NCI-H2081 (cell line): ENCODE measurements at places on chromosomes 5 and 9.
A peak's percentile ranks its signal among the peaks of the same experiment; 100 is the strongest.

GRCh38 chr5:164296603-164297080 lies 791.2 kb downstream of the MAT2B start:
- no peak for DNase-seq

DNA sequence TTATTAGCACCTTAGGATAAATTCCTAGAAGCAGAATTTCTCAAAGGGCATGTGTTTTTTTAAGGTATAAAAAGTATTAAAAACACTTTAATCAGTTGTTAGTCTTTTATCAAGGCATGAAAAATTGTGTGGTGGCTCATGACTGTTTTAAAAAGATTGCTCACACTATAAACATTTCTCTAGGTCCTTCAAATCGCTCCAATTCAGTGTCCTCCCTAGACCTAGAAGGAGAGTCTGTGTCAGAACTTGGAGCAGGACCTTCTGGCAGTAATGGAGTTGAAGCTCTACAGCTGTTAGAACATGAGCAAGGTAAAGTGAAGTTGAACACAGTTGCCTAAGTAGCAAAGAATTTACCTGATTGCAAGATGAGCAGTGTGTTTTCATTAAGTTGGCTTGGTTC lies 62.0 kb downstream of the GAPVD1 start:
- no peak for DNase-seq

GRCh38 chr5:169777159-169777558 lies 140.1 kb downstream of the DOCK2 start:
- no peak for DNase-seq

GRCh38 chr9:28929433-28929832 lies 1356.2 kb upstream of the C9orf72 start:
- no peak for DNase-seq

DNA sequence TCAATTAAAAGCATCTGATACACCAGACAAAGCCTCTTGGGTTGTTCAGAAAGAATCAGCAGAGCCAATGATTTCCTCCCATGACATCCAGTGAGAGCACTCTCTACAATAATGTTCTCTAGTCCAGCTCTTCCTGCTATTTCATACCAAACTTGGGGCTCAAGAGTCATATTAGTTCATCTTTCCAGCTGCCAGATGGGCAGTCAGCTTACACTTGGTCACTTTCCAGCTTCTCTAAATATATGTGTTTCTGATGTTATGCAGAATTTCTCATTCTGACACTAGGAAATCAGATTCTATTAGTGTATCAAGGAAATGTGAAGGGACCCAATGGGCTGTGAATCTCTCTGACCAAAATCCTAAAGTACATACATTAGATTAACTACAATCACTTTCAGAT lies 148.9 kb downstream of the ENC1 start:
- no peak for DNase-seq

DNA sequence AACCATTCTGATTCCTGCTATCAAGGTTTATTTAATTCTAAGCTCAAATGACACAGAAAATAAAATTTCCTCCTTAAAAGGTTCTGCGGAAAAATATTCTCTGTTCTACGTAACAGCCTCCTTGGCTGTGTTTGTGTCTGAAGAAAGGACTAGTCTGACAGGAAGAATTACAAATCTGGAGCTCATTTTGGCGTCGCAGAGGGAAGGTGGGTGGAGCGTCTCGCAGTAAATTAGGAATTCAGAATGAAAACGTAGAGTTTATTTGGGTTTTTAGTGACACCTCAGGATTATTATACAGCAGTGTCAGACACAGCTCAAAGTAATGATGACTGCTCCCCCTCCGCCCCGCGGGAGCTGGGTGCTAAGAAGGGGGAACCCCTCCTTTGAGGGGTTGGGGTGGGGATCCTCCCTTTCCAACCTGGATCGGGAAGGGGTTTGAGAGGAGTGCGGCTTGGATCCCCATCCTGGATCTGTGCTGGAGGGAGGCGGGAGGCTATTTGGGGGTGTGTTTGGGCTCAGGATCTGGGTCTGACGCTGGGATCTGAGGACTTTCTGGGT lies 933 bp upstream of the TGFBR1 start:
- no peak for DNase-seq

DNA sequence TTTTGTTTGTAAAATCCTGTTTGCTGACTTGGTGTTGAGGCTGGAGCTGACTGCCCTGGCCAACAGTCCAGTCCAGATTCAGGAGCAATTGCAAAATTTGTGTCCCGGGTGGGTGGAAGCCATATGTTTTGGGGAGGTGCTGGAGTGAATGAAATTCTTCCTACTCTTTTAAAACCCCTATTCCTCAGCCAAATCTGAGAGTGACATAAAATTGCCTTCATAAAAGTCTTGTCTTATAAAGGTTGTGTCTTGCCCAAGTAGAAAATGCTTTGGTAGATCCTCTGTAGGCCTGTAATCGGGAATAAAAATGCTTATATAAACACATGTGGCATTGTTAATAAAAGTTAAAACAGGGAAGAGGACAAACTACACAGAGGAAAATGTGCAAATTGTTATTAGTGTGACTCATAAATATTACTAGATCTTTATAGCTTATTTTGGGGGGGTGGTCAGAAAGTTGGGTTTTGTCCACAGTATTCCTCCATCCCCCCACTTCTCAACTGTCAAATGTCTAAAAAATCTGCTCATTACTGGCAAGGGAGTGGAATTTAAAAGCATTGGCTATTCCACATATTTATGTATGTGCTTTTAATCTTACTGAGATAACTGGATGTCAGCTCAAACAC lies 45.6 kb downstream of the NNT start:
- no peak for DNase-seq

- peak; percentile 80 for DNase-seq
Measured at GRCh38 chr5:143108498-143109128, 294.9 kb downstream of the NR3C1 start.

DNA sequence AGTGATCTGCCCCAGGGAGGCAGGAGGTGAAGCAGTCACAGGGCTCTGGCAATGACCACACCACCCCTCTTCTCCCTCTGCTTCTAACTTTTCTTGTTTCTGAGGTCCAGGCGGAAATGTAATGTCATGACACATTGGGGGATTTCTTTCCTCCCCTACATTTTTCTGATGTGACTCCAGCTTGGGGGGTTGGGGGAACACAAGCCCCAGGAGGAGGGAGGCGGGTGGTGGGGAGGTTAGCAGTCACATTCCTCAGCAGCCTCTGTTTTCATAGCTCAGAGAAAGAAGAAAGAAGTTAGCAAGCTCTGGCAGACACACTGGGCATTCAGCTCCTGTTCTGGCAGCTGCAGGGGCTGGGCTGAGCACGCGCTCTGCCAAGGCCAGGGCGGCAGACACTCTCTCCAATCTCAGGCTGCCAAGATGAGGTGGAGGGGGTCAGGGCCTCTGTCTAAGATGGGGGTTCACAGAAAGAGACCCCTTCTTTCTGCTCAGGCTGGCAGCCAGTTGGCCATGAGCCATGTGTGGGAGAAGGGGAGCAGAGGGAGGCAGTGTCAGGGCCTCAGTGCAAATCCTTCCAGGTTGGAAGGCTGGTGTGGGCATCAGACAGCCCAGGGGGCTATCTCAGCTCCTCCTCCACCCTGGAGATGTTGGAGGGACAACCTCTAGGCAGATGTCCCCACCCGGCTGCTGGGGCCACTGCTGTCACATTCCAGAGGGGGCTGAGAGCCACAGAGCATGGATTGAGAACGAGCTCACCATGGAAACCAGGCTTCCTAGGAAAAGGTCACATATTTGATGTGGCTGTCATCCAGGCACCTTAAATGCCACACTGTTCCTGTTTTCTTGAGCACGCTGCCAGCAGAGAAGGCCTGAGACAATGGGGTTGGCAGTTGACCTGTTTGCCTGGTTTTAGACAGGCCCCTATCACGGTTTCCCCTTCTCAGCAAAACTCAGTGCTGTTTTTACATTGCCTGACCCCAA lies 20.1 kb upstream of the PFDN1 start:
- no peak for DNase-seq

- DNase-seq: no peak
Measured at GRCh38 chr9:129245276-129245675, 67.2 kb upstream of the IER5L start.

DNA sequence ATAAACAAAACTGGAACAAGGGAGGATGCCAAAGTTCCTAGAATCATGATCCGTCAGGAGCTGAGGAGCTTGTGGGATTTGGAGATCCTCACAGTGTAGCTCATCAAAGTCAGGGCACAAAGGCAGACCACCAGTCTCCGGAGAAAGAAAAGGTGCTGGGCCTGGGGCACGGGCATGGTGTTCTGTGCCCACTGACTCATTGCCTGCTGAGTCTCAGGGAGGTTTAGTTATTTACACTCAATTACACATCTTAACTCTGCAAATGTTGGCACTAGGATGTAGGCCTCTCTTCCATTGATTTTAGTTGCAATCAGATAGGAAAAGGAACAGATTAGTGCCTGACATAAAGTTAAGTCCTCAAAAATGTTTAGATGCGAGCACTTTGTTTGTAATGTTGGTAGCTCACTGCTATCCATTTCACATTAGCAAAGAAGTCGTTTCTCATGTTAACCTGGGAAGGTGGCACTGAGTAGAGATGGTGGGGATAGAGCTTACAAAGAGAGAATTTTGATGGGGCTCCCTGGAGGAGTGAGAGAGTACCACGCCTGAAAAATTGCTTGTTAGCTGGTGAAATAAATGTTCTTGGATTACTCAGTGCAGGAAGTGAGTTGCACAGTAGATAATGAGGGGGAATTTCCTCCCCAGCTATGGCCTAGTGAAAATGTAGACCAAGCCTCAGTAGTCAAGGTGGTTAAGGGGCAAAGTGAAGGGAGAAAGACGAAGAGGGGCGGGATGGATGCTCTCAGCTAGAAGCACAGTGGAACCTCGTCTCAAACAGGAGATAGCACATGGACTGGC lies 109.5 kb upstream of the CD180 start:
- DNase-seq: no peak

DNA sequence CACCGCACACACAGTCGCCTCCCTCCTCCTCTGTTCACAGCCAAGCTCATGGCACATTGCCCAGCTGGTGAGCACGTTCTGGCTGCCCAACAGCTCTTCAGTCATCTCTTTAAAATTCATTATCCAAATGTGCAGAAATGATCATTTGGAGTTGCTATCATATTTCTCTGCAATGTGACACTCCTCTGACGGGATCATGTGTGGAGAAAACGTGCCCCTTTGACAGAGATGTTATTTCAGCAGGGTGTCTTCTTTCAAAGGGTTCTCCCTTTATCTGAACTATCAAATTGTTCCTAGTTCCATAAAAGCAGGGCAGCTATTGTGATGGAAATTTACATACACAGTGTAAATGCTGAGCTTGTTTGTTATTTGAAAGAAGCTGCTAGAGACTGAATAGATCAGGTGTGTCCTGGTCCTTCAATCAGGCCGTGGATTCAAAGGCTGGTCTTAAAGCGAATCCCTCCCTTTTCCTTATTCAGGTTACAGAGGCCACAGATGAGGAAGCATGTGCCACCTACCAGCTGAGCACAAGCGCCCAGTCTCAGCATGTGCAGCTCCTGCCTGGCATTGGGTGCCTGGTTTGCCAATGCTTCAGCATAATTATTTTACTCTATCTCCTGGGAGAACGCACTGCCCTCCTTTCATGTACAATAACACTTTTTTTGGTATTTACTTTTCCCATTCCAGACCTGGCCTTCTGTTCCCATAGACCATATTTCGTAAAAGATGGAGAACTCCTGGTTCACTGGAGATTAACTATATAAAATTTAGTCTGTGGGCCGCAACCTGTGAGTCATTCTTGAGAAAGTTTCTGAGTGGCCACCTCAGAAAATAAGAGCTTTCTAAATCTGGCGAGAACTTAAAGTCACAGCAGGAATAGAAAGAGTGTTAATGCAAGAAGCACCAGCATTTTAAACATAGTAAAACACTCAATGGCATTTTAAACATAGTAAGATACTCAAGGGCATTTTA lies 433.7 kb downstream of the ENC1 start:
- peak; percentile 89 for DNase-seq

GRCh38 chr9:131099102-131099606 lies 2.8 kb downstream of the AIF1L start:
- no peak for DNase-seq

DNA sequence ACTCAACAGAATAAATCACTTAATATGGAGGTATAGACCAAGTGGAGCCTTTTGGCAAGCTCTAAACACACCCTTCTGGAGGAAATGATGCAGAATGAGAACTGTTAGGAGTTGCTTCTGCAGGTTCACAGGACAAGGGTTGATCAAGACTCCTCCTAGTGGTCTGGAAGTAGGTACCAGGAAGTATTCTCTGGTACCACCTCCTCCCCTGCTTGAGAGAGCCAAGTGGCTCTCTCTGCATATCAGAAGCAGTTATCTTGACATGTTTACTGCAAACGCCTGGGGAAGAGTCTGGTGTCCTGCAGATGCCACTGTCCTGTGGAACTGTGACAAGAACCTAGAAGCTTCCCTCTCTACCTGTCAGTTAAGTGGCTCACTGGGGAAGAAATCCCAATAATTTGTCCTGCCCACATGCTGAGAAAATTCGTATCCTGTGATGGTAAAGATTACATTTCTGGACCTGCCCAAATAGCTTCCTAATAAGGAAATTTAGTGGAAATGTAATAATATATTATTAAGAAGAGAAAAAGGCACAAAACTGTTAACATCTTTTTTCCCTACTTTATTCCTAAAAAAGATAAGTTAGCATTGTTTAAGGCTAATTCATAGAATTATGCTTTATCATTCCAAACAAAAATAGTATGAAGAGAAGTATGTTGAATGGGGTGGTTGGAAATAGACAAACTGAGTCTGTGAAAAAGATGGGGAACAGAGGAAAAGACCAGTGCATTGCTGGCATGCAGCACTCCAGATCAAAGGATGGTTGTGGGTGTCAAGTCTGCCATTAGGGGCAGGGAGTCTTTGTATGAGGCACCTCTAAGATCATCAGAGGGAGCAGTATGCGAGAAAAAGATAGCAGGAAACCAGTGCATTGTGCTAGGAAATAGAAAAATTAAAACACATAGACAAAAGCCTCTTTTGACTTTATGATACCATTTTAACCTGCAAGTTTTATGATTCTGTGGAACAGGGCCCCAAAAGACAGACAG lies 118.8 kb downstream of the CDC42SE2 start:
- no peak for DNase-seq

DNA sequence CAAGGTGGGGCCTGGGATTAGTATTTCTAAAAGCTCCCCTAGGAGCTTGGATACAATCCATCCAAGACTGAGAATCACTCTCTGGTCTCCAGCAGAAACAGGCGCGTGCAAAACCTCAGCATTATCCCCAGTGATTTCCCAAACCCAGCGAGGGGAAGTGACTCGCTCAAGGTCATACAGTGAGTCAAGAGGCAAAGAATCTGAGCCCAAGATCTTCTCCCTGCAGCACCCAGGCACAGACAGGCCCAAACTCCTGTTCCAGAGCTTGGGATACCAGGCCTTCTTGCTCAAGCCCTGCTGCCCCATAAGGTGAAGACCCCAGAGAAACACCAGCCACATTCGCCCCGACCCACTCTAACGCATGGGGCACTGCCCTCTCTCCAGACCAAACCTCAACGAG lies 33.2 kb downstream of the SHB start:
- DNase-seq: no peak
